SIG-M5 (cell line): ENCODE measurements at places on chromosomes 11 and 22.

DNA sequence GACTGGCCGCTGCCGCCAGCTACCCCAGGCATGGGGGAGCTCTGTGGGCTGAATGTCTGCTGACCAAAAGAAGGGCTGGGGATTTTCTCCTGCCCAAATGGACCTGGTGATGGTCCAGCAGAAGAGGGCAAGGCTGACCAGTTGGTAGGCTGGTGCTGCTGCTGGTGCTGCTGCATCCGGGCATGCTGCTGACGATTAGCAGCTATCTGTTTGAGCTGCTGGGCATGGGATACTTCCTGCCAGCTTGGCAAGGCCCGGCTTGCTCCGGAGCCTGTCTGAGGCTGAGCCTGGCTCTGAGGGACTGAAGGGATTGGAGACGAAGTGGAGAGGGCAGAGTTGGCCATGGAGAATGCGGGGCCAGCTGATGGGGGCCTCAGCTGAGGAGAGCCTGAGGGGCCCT lies 168.6 kb upstream of the MTMR2 start:
- no peak for DNase-seq

- DNase-seq = no peak
Measured at GRCh38 chr11:794766-795633, 3.1 kb downstream of the SLC25A22 start.

GRCh38 chr11:91209751-91210150 lies 986.9 kb upstream of the CHORDC1 start:
- DNase-seq = no peak

DNA sequence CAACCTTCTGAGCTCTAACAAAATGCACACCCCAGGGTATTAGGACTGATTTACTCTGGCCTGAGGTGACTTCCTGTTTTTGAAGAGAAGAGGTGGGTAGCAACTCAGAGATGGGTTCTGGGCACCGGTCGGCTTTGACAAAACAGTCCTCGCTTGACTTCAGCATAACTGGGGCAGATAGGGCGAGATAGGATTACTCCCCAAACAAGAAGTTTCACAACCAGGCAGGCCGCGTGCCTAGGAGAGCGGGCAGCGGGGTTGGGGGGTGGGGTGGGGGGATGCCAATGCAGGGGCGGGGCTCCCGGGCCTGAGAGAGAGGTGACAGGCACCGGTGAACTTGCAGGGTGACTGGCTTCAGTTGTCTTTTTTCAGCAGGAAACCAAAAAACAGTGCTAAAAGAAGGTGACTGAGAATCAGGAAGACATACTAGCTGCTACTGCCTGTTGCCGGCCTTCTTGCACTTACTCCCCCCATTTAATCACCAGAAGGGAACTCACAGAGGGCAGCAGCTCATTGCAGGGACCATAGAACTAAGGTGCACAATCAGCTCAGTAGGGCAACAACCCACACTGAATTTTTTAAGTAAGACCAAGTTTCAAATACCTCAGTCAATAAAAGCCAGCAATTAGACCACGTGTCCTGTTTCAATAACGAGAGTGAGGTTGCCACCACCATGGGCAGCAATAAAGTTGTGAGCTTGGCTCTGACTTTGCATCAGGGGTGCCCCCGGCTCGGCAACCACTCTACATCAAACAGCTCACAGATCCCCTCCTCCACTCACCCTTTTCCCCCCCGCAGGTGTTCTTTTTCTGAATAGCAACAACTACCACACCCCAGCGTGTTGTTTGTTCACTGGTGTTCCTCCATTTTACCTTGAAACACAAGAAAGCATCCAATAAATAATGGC lies 37.2 kb upstream of the ETS1 start:
- no peak for DNase-seq

DNA sequence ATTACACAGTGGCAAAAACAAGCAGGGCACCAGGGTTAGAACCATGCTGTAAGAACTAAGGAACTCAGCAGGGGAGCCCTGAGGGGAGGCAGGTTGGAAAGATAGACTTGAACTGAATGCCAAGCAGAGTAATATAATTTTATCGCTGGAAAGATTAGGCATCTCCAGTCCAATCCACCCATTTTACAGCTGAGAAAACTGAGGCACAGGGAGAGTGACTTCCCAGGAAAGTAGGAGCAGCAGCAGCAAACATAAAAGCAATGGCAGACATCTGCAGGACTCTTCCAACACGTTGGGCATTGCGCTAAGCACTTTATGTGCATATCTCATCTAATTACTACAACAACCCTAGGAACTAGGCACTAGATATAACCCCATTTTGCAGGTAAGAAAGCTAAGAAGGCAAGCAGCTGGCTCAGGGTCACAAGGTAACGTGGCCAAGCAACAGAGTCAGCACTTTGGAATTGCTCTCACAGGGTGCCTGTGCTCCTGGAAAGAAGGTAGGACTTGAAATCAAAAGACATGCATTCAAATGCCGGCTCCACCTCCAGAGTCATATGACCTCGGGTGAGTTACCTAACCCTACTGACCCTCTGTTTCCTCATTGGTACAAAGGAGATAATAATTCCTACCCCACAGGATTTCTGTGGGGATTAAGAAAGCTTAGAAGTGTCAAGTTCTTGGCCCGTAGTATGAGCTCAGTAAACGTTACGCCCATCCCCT lies 215.3 kb downstream of the BARX2 start:
- DNase-seq = no peak

GRCh38 chr11:44096360-44097185 lies 1.1 kb downstream of the EXT2 start:
- no peak for DNase-seq

- no peak for DNase-seq
Measured at GRCh38 chr22:39332441-39333064, 13.1 kb upstream of the RPL3 start.

DNA sequence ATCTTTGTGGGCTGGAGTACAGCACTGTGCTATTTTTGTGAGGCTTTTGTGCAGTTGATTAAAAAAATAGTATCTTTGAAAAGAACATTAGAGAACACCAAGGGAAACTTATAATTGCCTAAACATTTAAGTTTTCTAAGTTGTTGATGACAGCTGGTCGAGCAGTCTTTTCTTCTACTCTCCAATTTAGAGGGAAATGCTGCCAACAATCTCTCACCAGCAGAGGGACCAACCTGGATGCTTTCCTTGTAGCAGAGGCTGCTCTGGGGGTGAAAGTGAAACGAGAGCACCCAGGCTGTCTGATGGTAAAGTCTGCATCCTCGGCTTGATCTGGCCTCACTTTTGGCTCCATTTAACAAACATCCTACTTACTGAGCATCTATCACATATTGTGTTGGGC lies 1286.5 kb upstream of the TENM4 start:
- no peak for DNase-seq

DNA sequence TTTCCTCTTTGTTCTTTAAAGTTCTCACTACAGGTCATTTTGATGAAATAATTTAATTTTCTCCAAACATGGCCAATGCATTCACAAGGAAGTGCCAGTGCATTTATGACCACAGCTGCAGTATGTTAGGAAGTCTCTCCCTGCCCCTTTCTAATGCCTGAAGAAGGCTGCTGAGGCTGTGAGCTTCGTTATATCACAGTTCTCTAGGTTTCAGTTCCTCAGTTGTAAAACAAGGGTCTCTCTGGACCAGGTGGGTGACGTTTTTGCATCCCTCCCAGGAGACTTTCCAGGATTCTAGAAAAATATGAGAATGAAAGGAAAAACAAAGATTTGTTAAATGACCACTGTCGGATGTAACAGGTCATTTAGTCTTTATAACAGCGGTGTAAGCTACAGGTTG lies 171.6 kb downstream of the LARGE1 start:
- no peak for DNase-seq

GRCh38 chr11:94402355-94402754 lies 1.1 kb upstream of the GPR83 start:
- no peak for DNase-seq

DNA sequence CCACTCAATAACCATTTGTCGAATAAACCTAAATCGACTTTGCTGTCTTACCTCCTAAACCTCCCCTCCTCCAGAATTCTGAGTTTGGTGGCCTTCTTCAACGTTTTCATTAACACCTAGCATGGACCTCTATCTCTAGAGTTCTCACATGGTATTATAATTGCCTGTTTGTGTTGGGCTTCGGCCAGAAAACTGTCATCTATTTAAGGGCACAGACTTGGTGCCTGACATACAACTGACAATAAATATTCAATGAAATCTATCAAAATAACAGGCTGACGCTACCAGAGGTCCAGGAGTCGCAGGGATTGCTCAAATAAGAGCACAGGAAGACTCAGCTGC lies 687 bp downstream of the ALKBH8 start:
- DNase-seq = no peak

GRCh38 chr11:11510939-11511338 lies 110.9 kb downstream of the GALNT18 start:
- no peak for DNase-seq

DNA sequence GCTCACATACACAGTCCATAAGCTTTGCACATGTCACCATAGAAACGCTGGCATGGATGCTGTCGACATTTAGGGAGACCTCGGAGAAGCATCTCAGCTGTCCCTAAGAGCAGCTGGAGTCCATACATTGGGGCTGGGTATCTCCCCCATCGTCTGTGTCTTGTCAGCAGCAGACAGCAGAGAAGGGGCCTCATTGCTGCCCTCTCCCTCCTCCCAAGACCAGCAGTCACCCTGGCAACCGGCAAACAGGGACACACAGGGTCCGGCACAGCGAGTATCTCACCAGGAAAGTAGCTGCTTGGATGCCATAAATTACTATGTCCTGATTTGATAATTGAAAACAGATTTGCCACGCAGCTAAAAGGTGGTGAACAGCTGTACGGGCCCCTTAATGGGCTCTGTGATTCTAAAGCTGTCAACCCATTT lies 84.4 kb downstream of the CD44 start:
- no peak for DNase-seq

DNA sequence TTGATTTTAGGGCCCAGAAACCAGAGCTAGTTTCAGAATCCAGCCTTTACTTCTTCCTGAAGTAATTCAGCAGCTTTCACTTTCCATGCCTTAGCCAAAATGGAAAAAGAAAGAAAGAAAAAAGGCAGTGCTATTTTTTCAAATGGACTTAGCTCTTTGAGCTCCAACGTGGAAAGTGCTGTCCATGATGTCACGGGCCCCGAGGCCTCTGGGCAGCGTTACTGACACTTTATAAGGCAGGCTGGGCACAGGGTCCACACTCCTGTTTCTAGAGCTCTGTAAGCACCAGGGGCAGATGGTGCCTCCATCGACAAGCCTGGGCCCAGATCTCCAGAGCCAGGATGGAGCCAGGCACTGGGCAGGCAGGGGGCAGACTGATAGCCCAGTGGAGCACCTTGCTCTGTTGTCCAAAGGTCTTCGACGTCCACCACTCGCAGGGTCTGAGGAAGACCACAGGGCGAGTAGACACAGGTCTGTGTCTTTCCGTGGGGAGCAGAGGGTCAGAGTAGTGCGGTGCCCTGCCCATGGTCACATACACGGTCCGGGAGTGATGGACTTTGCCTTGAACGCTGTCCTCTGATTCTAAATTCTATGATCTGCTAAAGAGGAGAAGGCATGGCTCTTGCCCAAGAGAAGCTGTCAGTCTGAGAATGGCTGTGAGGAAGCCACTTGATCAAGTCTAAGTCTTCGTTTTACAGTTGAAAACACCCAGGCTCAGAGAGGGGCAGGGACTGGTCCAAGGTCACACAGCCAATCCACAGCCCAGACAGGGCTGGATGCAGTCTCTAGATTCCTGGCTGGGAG lies 22.0 kb upstream of the WNT11 start:
- no peak for DNase-seq

DNA sequence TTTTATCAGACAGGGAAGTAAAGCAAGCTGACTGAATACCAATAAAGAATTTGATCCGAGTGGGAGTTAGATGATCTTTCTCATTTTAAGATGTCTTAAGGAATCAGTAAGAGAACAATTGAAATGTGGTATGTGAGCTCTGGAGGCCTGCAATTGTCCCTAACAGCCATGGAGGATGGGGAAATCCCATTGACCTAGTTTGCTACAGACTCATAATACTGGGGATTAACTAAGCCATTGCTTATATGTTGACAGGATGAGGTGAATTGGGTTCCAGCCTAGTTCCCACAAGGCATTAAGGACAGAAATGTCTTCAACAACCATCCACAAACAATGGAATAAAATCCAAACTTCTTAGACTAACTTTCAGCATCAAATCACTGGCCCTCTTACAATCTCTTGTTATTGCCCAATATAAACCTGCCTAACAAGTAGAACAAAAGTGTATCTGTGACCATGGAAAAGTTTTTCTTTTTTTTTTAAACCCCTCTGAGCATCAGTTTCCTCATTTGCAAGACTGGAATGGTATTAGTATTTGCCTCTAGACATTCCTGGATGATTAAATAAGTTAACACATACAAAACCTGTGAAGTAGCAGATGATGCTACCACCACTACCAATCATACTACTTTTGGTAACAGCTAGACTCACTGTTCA lies 773.2 kb downstream of the DLG2 start:
- no peak for DNase-seq

DNA sequence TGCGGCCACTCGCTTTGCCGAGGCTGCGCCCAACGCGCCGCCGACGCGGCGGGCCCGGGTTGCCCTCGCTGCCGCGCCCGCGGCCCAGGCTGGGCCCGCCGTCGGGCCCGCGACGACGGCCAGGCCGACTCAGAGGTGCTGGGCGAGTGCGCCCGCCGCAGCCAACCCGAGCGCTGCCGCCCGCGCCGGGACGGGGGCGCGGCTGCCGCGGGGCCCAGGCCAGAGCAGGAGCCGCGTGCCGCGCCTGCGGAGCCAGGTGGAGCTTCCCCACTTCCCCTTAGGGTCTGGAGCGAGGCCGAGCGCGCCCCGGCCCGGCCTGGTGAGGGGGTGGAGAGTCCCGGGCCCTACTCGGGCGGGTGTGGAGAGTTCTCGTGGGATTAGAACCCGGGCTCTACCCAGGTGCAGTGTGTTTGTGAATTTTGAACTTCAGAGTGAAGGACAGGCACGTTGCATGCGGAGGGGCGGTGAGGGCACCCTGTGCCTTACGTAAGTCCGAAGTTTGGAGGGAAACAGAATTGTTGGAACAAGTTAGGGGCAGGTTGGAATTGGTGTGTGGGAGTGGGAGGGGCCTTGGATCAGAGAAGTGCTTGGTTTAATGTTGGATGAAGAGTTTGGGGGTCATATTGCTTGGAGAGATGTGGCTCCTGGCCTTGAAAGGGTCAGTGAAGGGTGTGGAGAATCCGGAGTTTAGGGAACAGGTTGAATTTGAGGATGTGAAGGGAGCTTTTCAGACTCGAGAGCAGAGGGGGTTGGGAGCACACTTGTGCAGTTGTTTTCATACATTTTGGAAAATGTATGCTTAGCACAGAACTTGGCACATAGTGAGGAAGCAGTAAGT lies 697 bp downstream of the RNF169 start:
- DNase-seq = no peak
